CD4-positive, alpha-beta T cell treated with Interleukin-15 for 1 hour (primary cell): ENCODE measurements at places on chromosomes 5 and 9.

DNA sequence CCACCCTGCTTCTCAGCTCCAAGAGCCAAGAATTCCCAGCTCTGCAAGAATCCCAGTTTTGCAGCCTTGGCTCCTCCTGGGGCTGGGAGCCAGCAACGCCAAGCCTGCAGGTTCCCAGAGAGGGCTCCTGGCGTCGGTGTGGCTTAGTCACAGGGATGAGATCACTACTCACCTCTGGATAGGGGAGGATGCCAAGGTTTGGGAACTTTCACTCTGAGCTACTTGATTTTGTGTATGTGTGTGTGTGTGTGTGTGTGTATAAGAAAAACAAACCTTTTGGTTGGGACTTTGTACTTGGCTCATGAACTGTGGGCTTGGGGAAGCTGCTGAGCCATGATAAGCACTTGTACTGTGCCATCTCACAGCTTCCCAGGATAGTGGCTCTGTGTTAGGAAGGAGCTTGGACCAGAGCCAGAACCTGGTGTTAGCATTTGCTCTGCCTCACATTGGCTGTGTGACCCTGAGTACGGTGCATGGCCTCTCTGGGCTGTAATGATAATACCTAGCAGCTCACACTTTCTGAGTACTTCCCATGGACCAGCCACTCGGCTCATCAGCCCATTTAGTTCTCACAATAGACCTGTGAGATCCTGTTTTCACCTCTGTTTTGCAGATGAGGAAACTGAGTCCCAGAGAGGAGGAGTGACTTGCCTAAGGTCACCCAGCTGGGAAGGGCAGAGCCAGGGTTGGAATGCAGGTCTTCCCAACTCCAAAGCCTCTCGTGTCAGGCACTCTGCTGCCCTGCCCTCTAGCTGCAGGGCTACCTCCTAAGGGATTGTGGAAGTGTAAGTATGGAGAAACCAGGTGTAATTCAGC, 41.4 kb upstream of the DAB2IP start:
- no peak for DNase-seq

DNA sequence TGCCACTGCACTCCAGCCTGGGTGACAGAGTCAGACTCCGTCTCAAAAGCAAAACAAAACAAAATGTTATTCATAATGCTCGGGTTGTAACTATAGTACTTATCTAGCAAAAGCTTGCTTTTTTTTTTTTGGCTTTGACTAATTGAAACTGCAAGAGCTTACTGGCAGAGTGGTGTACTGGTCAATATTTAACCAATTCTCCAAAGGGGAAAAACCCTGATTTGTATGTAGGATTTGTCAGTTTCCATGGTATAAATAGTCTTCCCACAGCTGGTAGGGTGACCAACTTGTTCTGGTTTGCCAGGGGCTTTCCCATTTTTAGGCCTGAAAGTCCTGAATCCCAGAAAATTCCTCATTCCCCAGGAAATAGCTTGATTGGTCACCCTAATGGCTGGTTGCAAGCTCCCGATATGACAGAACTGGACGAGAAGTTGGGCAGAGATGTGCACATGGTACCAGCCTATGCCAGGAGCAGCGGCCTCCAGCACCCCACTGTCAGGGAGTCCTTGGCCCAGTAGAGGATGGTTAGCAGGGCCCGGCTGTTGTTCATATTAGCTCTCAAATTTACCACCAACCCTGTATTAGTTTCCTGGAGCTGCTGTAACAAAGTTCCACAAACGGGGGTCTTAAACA, 58.0 kb downstream of the FXN start:
- no peak for DNase-seq

DNA sequence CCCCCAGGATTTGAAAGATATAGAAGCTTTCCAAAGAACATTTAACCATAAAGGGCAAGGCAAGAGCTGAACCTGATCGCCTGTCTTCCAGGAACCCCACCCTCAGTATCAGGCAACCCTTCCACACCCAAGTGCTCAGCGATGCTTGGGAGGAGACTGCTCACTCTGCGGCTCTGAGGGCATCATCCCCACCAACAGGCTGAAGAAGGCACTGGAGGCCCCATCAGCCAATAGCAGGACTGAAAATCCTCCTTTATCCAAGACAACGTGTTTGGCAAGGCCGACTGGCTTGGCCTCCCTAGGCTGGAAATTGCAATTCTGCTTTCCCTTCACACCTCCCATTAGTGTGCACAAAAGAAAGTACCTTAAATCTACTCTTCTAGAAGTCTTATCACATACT, 1.4 kb upstream of the PPP2CA start:
- DNase-seq, result no peak

DNA sequence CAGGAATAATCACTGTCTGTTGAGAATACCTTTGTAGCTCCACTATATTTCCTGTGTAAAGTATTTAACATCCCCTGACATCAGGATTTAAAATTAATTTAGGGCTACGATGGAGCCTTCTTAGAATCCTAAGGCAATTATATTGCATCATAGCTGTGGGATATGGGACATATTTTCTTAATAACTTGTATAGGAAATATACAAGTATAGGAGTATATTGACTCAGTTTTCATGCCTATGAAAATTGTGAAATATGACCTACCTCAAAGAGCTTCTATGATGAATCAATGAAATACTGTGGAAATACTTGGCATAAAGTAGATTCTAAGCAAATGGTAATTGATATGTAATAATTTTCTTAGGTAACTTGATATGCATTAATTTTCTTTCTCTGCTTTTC, 221.0 kb upstream of the KLF4 start:
- DNase-seq, result no peak

DNA sequence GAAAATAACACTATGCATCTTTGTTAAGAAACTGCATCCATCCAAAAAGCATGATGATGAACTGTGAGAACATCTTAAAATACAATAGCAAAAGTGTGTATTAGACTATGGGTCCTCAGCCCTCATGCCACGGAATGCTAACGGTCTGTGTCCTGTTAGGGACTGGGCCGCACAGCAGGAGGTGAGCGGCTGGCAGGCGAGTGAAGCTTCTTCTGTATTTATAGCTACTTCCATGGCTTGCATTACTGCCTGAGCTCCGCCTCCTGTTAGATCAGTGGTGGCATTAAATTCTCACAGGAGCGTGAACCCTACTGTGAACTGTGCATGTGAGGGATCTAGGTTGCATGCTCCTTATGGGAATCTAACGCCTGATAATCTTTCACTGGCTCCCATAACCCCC, 129.8 kb downstream of the NXNL2 start:
- no peak for DNase-seq

GRCh38 chr9:19216466-19216865, 14.0 kb upstream of the DENND4C start:
- no peak for DNase-seq

DNA sequence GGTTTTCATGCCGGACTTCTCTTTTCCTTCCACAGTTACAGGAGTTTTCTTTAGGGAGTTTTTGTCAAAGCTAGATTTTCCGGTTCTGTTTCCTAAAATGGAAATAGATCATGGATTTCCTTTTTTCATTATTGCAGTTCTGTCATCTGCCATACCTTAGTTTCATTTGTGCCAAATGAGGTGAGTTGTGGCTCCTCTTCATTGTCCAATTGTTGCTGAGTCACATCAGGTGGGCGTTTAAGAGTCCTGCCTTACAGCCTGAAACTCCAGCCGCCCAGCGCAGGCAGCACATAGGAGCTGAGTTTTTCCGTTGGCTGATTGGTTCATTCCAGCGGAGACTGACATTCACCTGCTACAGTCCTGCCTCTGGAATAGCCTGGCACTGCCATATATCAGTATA, 14.1 kb downstream of the SLC25A25 start:
- no peak for DNase-seq

GRCh38 chr5:139459451-139459934, 3.0 kb downstream of the ECSCR start:
- no peak for DNase-seq

GRCh38 chr5:10235350-10235749, 14.3 kb downstream of the ATPSCKMT start:
- no peak for DNase-seq

GRCh38 chr9:116190637-116191396, 37.2 kb downstream of the PAPPA start:
- DNase-seq, result no peak

DNA sequence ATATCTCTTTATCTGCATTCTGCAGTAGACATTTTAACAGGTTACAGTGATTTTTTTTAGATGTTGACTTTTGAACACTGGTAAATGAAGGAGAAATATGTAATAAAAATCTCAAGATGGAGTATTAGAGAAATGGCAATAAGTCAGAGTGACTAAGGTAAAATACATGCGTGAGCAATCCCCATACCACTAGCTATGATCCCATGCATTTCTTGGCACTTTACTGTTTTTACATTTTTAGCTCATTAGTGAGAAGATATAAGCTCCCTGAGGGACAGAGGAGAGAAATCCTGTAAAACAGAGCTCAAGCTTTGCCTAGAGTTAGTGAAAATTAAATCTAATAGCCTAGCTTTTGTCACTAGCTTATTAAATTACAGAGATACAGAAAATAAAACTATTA, 181.9 kb upstream of the TRPM3 start:
- no peak for DNase-seq

- DNase-seq, result no peak
Observed at GRCh38 chr9:8874482-8874881, 1074.9 kb upstream of the DMAC1 start.

DNA sequence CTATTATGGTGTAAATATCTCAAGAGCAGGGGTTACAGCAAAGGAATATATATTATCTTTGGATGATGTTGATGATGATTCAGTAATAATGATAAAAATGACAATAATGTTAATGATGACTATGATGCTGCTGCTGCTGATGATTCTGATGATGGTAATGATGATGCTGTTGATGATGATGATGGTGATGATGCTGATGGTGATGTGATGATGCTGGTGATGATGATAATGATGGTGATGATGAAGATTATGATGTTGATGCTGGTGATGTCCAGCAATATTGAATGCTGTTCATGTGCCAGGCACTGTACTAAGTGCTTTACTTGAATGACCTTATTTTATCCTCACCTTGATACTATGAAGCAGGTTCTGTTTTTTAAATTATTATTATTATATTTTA, 226.0 kb upstream of the ANKH start:
- no peak for DNase-seq

GRCh38 chr5:151721087-151721646, 34.5 kb upstream of the SPARC start:
- DNase-seq, result no peak

DNA sequence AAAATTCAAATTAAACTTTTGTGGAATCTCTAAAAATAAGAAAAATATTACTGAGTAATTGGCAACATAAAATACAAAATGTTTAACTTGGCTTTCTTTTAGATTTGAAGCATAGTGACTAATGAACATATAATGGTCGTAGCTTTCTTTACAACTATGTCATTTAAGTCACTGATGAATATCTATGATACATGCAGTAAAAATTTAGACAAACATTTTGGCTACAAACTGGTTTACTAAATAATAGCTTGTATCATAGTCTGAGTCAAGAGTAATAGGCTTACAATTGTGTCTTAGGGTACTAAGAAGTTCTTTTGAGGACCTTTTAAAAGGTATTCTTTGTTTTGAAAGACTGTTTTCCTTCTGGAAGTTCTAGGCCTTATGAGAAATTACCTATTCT, 2.0 kb upstream of the APC start:
- DNase-seq, result no peak

GRCh38 chr5:32869216-32869615, 158.1 kb downstream of the NPR3 start:
- no peak for DNase-seq
